ENCODE measurements at places on chromosomes 5 and 9. TPM values are rescaled to one million over a fixed set of nuclear protein-coding genes. Genes with fewer than 3 reads are reported as not detected.

Gene PRLR
- not detected for total RNA-seq

Gene FOXB2
- total RNA-seq, result not detected

Gene IL5
- not detected for total RNA-seq

Gene FAM153A
- not detected for total RNA-seq

Data from hair follicular keratinocyte (primary cell).